ENCODE measurements at places on chromosomes 6 and 20.
A peak's percentile ranks its signal among the peaks of the same experiment; 100 is the strongest.

GRCh38 chr6:73532293-73532692 is 11.5 kb upstream of the EEF1A1 start:
- no peak for DNase-seq

DNA sequence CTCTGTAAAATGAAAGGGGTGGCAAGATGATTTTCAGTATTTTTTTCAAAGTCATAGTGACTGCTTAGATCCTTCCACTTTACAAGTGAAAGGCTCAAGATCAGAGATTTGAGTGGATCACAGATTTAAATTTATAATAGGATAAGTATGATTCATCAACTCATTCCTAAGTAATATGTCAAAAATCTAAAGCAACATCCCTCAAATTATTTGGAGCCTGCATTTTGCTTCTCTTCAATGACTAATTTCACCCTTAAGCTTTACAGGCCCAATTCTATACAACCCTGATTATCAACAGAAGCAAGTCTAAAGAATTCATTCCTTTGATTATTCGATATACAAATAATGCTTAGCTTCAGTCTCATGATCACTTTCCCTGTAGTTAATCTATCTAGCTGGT is 93.9 kb upstream of the HEY2 start:
- DNase-seq = no peak

GRCh38 chr20:63290677-63291472 is 2.1 kb upstream of the COL20A1 start:
- DNase-seq = peak; percentile 19

GRCh38 chr20:62985444-62985778 is 21.4 kb downstream of the BHLHE23 start:
- DNase-seq = no peak

GRCh38 chr20:4985658-4986057 is 15.7 kb downstream of the SLC23A2 start:
- no peak for DNase-seq

GRCh38 chr6:133547136-133547535 is 306.0 kb downstream of the EYA4 start:
- no peak for DNase-seq

- no peak for DNase-seq
Observed at GRCh38 chr20:43699941-43700565, 26.7 kb downstream of the GTSF1L start.

DNA sequence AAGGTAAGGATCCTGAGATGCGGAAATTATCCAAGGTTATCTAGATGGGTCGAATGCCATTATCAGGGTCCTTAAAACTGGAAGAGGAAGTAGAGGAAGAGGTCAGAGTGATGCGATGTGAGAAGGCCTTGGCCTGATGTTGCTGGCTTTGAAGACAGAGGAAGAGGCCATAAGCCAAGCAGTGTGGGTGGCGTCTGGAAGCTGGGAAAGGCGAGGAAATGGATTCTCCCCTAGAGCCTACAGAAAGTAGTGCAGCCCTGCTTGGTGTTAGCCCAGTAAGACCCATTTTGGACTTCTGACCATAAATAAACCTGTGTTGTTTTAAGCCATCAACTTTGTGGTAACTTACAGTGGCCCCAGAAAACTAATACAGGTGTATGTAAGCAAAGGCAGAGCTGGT is 2.0 kb downstream of the SRXN1 start:
- DNase-seq = no peak

GRCh38 chr6:12266571-12266970 is 23.6 kb upstream of the EDN1 start:
- no peak for DNase-seq

- DNase-seq = no peak
Observed at GRCh38 chr6:21738180-21739094, 144.9 kb downstream of the SOX4 start.
